ENCODE measurements at places on chromosomes 16 and 17. TPM values are rescaled to one million over a fixed set of nuclear protein-coding genes. Genes with fewer than 3 reads are reported as not detected.

The KRT14 gene
- total RNA-seq: 7.9 TPM

The RAB26 gene
- total RNA-seq: not detected

The PRR35 gene
- total RNA-seq: not detected

The DNAAF1 gene
- total RNA-seq: not detected

The PITPNC1 gene
- 0.99 TPM for total RNA-seq

The G6PC3 gene
- total RNA-seq: 22.8 TPM

The SBK1 gene
- not detected for total RNA-seq

The TPSG1 gene
- 1.9 TPM for total RNA-seq

The OR1D2 gene
- not detected for total RNA-seq

The LPCAT2 gene
- total RNA-seq: not detected

The NPIPB6 gene
- not detected for total RNA-seq

The KRT25 gene
- not detected for total RNA-seq

The INCA1 gene
- not detected for total RNA-seq

Data from MG63 (cell line).